ENCODE measurements at places on chromosomes 3 and 15.

- DNase-seq: no peak
Observed at GRCh38 chr3:117955196-117955595, 1079.5 kb downstream of the IGSF11 start.

- peak; percentile 12 for DNase-seq
Observed at GRCh38 chr15:54011656-54012055, 33.4 kb downstream of the UNC13C start.

- DNase-seq: no peak
Observed at GRCh38 chr3:58683466-58683865, 16.9 kb upstream of the FAM3D start.

DNA sequence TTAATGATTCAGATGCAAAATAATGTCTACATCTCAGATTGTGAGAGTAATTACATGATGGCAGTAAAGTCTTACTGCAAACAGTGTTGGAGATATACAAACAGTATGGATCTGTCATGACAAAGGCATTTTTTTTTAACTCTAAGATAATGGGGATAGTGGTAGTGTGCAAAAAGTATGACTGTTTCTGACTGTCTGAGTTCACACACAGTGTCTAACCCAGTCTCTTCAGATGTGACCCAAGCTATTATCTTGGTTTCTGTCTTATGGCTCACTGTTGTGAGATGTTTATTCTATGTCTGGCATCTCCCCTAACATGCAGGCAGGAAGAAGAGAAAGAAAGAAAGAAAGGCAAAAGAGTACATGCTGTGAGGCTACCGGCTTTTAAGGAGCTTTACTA, 17.0 kb downstream of the RPL39L start:
- no peak for DNase-seq

DNA sequence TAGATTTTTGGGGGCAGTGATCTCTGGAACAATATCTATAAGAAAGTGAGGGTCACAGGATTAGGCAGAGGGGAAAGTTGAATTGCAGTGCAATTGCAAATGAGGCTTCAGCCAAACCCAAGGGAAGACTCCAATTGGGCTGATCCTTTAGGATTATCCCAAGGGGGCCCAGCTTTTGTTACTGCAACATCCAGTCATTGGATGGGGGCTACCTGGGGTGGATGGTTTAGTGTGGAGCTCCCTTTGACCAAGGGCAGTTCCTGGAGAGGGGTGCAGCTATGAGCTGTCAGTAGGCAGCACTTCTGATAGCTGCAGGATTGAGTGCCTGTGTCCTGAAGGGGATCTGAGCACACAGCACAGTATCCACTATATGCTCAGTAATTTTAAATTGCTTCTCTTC, 355.2 kb upstream of the AZI2 start:
- no peak for DNase-seq

DNA sequence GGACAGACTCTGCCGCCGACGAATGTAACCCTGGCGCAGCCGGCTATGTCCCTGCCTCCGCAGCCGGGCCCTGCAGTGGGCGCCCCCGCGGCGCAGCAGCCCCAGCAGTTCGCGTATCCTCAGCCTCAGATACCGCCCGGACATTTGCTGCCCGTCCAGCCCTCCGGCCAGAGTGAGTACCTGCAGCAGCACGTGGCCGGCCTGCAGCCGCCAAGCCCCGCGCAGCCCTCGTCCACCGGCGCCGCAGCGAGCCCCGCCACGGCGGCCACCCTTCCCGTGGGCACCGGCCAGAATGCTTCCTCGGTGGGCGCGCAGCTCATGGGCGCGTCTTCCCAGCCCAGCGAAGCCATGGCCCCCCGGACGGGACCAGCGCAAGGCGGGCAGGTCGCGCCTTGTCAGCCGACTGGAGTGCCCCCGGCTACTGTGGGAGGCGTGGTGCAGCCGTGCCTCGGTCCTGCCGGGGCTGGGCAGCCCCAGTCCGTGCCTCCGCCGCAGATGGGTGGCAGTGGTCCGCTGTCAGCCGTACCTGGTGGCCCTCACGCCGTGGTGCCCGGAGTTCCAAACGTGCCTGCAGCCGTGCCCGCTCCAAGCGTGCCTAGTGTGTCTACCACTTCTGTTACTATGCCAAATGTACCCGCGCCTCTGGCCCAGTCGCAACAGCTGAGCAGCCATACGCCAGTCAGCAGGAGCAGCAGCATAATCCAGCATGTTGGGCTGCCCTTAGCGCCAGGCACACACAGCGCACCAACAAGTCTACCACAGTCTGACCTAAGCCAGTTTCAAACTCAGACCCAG, 2.4 kb downstream of the TSC22D2 start:
- DNase-seq: peak; percentile 73

GRCh38 chr15:91526424-91526823, 327.1 kb upstream of the SLCO3A1 start:
- no peak for DNase-seq

GRCh38 chr15:59941612-59942011, 62.5 kb upstream of the FOXB1 start:
- no peak for DNase-seq

GRCh38 chr3:38084334-38085310, 45.6 kb downstream of the DLEC1 start:
- no peak for DNase-seq

GRCh38 chr15:64754663-64755426, 20.5 kb downstream of the RBPMS2 start:
- no peak for DNase-seq

- DNase-seq: peak; percentile 6
Observed at GRCh38 chr15:73631915-73632669, 1.1 kb downstream of the NPTN start.

DNA sequence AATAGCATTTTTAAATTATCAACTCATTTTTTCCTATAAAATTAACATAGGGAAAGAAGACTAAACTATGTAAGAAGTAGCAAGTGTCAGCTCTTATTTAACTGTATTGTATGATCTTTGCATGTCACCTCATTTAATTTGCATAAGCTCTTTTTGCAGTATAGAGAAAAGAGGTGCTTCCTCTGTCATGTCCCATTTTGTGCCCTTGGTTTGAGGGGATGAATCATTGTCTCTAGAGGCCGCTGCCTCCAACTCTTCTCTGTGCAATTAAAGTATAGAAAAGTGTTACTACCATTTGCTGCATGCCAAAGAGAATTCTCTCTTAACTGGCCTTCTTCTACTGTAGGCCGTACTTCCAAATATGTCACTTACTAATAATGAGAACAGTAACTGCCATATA, 93.4 kb downstream of the LRRC28 start:
- no peak for DNase-seq

- DNase-seq: no peak
Observed at GRCh38 chr15:51104512-51104911, 9.8 kb upstream of the TNFAIP8L3 start.

DNA sequence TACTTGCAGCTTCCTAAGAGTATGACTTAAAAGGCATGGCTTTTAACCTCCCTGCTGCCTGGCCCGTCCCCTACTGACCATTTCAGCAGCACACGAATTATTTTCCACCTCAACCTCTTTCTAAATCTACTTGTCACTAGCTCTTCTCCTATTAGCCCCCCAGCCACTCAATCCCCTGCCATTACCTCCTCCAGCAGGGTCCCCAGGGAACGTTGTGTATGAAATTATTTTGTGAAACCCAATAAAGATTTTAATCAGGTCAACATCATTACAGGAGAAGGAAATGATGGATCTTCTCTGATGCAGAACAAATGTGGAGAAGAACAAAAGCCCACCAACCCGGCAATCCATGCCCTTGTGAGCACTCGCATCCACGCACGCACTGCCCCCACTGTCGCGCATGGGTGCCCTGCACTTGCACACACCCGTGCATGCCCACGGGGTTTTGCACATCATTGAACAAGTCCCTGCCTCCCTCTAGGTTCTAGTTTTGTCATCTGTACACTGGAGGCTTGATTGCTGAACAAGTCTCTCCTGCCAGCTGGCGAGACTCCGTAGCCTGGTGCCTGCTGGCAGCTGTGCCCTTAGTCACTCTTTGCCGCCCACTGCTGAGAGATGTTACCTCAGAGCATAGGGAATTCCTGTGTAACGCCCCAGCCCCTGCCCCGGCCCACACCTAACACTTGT, 51.6 kb downstream of the LINGO1 start:
- DNase-seq: no peak

DNA sequence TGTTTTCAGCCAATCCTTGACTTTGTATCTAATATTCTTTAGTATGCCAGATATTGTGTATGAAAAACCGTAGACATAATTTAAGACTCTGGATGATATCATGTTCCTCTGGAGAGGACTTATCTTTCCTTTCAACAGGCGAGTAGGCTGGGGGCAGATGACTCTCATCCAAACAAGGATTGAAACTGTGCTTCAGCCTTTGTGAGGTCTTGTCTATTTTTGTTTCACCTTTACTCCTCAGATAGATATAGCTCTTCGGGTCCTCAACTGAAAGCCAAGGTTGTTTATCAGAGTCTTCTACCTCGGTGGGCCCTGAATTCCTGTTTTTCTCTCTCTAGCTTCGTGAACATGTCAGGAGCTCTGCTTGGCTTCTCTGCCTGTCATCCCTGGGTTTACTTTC, 66.0 kb downstream of the C3orf20 start:
- no peak for DNase-seq

DNA sequence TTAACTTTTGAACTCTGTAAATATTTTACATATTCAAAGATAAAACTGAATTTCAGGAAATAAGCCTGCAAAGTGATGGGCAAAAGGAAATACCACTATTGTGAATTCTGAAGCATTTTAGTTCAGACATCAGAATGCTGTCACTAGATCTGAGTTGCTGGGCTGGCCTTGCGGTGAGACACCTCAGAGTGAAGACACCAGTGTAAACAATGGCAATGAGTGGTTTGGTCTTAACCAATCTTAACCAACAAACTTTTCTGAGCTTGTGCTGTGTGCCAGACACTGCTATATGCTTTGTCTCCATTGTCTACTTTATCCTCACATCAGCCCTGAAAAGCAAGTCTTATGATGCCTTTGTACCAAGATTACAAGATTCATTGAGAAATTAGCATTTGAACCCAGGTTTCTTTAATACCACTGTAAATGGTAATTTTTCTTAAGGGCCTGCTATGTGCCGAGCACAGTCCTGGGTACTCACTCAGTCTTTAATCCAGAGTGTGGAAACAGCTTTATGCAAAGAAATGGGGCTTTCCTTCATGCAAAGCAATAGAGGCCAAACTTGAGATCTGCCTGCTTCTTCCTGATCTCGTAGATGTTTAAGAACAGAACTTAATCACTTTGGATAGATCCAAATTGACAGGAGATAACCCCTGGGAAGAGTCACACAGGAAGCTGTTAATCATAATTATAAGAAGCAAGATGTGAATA, 55.0 kb downstream of the TMEM39A start:
- DNase-seq: no peak

DNA sequence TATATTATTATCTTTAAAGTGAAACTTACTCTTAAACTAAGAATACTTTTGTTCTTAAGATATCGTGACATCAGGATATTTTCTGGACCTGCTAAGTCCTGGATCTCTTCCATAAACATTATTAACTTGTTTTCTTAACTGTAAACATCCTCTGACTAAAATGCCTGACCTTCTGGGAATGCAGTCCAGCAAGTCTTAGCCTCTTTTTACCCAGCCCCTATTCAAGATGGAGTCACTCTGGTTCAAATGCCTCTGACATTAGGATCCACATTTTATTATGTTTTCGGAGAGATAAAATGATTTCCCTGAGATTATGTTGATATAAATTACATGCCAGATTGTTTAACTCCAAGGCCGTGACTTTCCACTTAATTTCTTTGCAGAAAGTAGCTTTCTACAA, 37.6 kb downstream of the OSTN start:
- DNase-seq: no peak

DNA sequence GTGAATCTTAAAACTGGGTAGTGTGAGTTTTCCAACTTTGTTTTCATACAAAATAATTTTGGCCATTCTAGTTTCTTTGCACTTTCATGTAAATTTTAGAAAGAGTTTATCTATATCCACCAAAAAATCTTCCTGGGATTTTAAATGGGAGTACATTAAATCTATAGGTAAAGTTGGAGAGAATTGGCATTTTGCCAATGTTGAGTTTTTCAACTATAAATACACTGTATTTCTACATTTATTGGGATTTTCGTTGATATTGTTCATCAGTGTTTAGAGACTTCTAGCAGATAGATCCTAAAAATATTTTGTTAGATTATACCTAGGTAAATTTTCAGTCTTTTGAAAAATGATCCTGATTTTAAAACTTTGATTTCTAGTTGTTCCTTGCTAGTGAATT, 83.1 kb upstream of the CCDC54 start:
- no peak for DNase-seq

DNA sequence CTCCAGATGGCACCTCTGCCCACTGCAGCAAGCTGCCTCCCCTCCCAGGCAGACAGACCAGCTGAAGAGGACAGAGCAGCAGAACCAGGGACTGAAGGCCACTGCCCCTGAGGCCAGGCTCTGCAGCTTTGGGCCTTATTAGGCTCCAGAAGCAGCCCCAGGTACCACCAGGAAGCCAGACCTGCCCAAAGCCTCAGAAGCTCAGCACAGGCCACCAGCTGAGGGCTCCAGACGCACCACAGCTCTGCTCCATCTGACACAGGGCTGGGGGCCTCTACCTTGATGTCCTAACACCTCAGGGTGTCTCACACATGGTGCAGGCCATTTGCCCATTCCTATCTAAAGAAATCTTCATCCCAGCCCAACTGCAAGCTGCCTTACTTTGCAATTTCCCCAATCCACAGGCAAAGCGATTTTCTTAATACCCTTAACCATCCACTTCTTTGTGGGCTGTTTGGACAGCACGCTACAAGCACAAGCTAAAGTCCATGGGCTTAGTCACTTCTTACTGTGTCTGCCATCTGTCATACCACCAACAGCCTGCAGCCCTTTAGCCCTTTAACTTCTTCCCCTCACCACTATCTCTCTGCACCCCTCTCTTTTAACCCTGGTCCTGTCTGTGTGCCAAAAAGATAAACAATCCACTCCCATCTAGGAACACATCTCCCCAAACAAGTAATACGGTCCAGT, 112.1 kb downstream of the IQSEC1 start:
- no peak for DNase-seq

DNA sequence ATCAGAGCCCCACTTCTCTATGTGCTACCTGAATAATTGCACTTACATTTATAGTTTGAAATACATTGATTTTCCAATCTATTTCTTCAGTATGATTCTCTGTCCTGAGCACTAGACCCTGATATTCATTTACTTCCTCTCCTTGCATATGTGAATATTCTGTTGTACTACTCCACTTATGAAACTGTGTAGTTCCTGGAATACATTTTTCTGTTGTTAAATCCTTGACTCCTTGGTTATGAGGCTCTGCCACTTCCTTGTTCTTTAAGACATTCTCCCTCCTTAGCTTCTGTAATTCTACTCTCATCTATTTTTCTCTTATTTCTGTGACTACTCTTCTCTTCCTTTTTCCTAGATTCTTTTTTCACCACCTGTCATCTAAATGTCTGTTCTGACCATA, 12.9 kb upstream of the MGA start:
- DNase-seq: no peak

GRCh38 chr3:5022966-5023776, 43.9 kb downstream of the BHLHE40 start:
- no peak for DNase-seq

- DNase-seq: no peak
Observed at GRCh38 chr3:53704363-53704725, 141.9 kb downstream of the CHDH start.

- DNase-seq: peak; percentile 85
Observed at GRCh38 chr15:68651916-68652525, 73.2 kb downstream of the CORO2B start.

Data from NCI-H1105 treated with DMSO at 0.1 percent for 48 hours (cell line).